ENCODE measurements at places on chromosomes 16 and 17. TPM values are rescaled to one million over a fixed set of nuclear protein-coding genes. Genes with fewer than 3 reads are reported as not detected.

DNA sequence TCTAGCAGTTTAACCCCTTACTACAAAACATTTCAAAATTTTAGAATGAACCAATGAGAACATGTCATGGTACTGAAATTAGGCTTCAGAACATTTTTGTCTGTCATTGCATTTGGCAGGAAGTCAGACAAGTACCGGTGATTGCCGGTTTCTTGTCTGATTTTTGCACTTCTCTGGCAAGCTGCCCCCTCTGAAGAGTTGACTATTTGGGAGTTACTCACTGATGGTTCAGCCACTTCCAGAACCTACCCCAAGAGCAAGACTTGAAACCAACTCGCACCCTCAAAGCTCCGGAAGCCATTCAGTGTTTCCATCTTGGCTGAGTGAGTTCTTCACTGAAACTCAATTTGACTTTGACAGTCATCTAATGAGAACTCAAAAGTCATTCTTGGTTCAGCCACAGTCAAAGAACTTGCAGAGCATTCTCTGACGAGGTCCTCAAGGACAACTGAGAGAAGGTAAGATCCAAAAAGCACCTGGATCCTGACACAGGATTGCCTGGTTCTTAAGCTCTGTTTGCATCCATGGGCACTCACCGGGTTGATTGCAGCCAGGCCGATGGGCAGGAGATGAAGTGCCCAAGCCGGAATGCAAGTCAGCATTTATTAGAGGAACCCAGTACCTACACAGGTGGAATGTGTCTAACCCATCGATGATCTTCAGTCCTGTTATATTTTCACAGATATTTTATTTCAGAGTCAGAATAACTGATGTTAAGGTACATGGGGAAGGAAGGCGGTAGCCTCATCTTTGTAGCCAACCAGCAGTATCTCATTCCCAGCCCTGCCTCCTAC, 93.6 kb downstream of the USP22 start:
- no peak for DNase-seq

- DNase-seq = peak; percentile 50
Observed at GRCh38 chr16:73956587-73957494, 339.8 kb upstream of the PSMD7 start.

The MYLK3 gene
- not detected for total RNA-seq

The KRT16 gene
- total RNA-seq = not detected

The SP2 gene
- total RNA-seq = 24.5 TPM
